ENCODE measurements at places on chromosomes 4 and X. TPM values are rescaled to one million over a fixed set of nuclear protein-coding genes. Genes with fewer than 3 reads are reported as not detected.

Gene GPC3
- 5.3 TPM for total RNA-seq

Gene AMBN
- not detected for total RNA-seq

Gene PSAPL1
- not detected for total RNA-seq

DNA sequence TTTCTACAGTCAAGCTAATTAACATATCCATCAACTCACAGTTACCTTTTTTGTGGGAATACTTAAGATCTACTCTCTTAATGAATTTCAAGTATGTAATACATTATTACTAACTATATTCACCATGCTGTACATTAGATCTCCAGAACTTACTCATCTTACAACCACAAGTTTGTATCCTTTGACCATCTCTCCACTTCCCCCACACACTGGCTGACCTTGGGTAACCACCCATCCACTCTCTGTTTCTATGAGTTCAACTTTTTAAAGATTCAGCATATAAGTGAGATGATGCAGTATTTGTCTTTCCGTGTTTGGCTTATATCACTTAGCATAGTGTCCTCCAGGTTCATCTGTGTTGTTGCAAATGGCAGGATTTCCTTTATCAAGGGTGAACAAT lies 30.5 kb upstream of the MAGED1 start:
- no peak for DNase-seq

DNA sequence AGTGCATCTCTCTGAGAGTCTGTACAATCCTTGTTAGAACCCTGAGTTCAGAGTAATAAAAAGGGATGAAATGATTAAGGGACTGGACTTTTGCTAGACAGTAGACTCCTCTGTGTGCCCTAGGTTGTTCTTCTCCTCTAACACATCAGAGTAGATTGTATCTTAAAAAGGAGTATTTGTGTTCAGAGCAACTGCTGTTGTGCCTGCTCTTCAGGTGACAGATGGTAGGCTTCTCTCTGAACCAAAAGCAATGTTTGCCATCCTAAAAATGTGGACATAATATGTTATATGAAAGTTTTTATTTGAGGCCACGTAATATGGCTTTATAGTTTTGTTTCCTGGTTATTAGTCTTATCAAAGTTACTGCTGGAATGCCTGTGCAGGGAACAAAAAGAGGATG lies 588.6 kb upstream of the FAT1 start:
- no peak for DNase-seq

DNA sequence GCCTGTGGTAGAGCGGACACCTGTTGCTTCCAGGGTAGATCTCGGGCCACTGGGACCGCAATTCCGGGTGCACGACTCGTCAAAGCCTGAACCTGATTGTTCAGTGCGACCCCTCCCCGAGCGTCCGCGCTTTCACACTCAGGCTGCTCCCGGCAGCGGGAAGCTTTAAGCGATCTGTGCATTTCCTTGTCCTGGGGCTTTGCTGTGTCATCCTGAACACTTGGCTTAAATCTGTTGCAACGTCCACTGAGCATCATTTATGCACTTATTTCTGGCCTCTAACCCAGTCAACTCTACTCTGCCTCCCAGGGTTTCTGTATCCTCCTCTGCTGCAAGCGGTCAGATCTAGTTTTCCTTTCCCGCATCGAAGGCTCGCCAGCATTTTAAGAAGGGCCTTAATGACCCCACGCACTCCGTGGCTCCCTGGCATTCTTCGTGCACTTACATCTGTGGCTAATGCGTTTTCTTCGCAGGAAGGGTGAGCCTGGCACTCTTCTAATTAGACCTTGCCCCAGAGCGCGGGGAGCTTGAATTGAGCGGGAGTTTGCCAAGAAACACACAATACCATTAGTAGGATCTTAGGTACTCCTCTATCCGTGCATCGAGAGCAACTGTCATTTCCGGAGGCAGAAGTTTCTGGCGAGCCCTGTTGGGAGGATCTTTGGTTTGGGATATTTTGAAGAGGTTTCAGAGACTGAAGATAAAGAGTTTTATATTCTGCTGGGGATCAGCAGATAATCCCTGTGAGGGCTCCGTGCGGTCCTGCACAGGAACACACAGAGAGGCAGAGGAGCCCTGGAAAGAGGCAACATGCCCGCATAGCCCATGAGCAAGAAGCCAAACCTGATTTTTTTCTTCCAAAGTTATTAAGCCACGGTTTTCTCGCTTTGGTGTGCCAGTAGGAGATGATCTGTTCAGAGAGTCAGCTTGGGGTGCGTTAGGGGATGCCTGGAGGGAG lies 654 bp upstream of the DDIT4L start:
- no peak for DNase-seq

GRCh38 chr4:181956512-181956911 lies 286.7 kb upstream of the TENM3 start:
- no peak for DNase-seq

GRCh38 chr4:38400946-38401345 lies 263.1 kb upstream of the KLF3 start:
- DNase-seq, result no peak

- DNase-seq, result no peak
Measured at GRCh38 chrX:110444996-110445395, 86.3 kb downstream of the RTL9 start.
